ENCODE measurements at places on chromosomes 5 and 9.

GRCh38 chr5:110653231-110653970, 73.1 kb downstream of the TMEM232 start:
- no peak for DNase-seq

DNA sequence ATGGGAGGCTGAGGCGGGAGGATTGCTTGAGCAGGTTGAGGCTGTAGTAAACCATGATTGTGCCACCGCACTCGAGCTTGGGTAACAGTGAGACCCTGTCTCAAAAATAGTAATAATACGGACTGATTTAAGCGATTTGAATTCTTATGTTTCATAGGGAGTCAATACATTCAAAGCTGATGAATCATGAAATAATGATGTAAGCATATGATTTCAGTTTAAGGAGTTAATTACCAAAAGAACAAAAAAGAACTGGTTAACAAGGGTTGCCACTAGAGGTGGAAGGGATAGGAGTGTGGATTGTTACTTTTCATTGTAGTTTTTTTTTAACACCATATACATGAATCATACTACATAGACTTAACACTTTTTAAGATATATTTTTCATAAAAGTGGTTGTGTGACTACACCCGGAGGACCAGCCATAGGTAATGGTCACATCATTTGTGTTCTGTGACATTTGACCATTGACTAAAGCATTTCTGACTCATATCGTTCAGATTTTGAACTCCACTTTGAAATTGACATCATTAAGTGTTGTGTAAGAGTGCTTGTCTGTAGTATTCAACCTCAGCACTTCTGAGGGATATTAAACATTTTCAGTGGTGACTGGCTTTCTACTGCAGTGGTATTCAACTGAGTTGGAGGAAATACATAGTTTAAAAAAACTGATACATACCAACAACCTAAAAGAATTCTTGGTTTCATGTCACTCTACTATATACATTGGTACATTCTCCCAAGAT, 7.0 kb downstream of the TRMT10B start:
- no peak for DNase-seq

GRCh38 chr5:28046596-28046995, 1008.2 kb upstream of the CDH9 start:
- no peak for DNase-seq

GRCh38 chr5:167850911-167851310, 440.5 kb upstream of the WWC1 start:
- DNase-seq = no peak

- no peak for DNase-seq
Measured at GRCh38 chr9:76216161-76216649, 178.0 kb downstream of the RFK start.

GRCh38 chr9:3856592-3856991, 330.8 kb upstream of the RFX3 start:
- DNase-seq = no peak

- no peak for DNase-seq
Measured at GRCh38 chr5:148437249-148437648, 53.5 kb downstream of the FBXO38 start.

DNA sequence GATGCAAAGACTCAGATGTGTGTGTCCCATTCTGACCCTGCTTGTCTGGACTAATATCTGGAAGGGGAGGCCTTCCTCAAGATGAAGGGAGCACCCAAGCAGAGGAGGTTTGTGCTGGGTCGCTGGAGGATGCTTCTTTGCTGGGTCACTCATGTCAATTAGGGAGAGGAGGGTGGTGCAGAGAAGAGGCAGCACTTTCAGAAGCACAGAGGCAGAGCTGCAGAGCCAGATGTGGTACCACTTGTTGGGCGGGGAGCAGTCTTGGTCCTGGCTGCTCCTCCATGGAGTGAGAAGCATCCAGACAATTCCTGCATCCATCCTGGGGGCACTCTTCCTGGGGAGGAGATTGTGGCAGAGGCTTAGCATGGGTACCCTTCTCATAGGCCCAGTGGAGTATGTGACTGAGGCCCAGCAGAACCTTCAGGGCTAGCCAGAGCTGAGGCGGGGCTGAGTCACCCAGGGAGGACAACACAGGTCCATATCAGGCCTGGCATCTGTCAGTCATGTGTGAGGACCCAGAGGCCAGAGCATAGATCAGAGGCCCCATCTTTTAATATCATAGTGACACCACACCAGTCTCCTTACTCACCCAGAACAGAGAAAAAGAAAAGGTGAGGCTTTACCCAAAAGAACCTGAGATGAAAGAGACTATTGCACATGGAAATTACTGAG, 59.8 kb downstream of the TNFSF15 start:
- no peak for DNase-seq

GRCh38 chr5:121974261-121974660, 12.5 kb downstream of the SRFBP1 start:
- no peak for DNase-seq

DNA sequence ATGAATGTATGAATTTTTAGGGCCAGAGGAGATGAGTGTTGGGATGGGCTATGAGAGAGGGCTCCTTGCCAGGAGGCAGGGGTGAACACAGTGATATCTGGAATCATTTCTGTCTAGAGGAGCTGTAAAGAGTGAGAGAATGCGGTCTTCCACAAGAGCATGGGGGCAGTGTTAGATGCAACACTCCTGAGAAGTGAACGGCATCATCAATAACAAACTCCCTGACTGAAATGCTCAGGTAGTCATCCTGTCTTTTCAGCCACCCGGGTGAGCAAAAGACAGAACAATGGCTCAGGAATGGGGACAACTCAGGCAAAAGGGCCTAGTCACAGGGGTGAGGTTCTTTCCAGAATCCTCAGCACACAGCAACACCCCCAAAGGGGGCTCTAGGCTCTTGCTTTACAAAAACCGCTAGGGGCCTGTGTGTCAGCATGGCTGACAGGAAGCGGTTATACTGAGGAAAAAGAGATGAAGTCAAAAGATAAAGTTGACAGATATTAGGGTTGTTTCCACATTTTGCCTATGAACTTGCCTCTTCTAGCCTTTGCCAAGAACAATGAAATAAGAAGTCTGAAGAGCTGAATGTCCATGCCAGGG, 104.6 kb upstream of the LRRTM2 start:
- no peak for DNase-seq

GRCh38 chr5:172008111-172008455, 1.6 kb upstream of the FBXW11 start:
- no peak for DNase-seq

- no peak for DNase-seq
Measured at GRCh38 chr9:110742741-110743371, 74.3 kb downstream of the MUSK start.
